ENCODE measurements at places on chromosomes 6 and 20.
A peak's percentile ranks its signal among the peaks of the same experiment; 100 is the strongest.

- no peak for DNase-seq
Observed at GRCh38 chr6:34011264-34011663, 134.6 kb downstream of the GRM4 start.

DNA sequence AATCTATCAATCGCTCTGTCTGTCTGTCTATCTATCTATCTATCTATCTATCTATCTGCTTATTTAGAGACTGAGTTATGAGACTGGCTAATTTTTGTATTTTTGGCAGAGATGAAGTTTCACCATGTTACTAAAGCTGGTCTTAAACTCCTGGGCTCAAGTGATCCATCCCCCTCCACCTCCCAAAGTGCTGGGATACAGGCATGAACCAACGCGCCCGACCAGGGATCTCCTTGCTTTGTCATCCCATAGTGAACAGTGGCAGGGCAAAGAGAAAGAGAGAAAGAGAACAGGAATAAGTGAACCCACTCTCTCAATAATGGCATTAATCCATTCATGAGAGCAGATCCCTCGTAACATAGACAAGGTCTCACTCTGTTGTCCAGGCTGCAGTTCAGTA is 66.4 kb upstream of the DSP start:
- no peak for DNase-seq

DNA sequence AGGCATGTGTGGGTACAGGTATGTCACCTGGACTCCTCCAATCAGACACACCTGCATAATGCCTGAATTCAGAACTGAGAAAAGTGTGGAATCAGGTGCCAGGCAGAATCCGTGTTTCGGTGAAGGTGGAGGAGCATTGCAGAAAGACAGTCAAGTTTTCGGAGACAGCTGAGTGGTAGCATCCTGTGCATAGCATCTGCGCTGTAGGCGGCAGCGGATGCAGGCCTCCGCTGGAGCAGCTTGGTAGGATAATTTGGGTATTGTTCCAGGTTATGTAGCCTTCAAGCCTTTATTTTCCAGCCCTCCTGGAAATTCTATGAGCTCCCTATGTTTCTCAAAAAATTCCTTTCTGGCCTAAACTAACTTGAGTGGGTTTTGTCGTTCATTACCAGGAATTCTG is 15.5 kb upstream of the ARMC2 start:
- no peak for DNase-seq

- no peak for DNase-seq
Observed at GRCh38 chr20:10565191-10565921, 108.4 kb downstream of the JAG1 start.

- no peak for DNase-seq
Observed at GRCh38 chr6:161696801-161697200, 422.9 kb upstream of the AGPAT4 start.

- no peak for DNase-seq
Observed at GRCh38 chr20:16528078-16528477, 45.2 kb downstream of the KIF16B start.

DNA sequence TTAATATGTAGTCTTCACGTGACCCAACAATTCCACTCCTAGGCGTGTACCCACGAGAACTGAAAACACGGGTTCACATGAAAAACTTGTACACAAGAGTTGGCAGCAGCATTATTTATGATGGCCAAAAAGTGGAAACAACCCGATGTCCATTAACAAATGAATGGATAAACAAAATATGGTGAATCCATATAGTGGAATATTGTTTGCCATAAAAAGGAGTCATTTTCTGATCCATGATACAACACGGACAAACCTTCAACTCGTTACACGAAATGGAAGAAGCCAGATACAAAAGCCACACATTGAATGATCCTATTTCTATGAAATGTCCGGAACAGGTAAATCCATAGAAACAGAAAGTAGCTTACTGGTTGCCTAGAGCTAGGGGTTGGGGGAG is 78.4 kb downstream of the BMP7 start:
- no peak for DNase-seq

GRCh38 chr6:13065581-13065980 is 262.8 kb downstream of the TBC1D7 start:
- DNase-seq: peak; percentile 75

DNA sequence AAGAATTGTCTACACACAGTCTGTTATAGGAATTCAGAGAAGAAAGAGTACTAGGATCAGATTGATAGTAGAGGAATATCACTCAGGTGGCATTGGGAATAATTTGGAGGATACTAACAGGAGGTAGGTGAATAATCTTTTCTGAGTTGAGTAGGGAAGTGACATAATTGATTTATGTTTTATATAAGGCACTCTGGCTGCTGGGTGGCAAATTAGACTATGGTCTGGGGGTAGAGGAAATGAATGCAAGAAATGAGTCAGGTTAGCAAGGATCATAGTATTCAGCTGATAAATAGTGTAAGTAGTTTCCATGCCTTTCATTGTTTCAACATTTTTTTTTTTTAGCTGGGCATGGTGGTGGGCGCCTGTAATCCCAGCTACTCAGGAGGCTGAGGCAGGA is 113.3 kb downstream of the CDKAL1 start:
- no peak for DNase-seq

DNA sequence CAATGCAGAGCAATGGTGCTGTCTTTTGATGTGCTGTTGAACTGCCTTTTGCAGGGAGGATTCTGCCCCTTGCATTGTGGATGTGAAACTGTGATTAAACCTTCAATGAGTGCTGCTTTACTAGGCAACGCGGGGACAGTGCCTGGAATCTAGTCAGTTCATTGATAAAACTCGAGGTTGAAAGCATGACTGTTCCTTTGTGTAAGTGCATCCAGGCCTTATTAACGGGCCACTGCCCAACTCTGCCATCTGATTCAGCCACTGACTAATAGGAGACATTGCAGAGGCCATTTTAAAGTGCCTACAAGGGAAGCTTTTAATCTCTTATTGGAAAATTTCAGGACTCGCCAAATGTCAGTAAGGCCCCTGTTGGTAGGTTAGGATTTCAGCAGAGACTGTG is 49.3 kb downstream of the SLC35F1 start:
- DNase-seq: no peak

- DNase-seq: no peak
Observed at GRCh38 chr6:15841937-15842726, 179.3 kb upstream of the DTNBP1 start.

DNA sequence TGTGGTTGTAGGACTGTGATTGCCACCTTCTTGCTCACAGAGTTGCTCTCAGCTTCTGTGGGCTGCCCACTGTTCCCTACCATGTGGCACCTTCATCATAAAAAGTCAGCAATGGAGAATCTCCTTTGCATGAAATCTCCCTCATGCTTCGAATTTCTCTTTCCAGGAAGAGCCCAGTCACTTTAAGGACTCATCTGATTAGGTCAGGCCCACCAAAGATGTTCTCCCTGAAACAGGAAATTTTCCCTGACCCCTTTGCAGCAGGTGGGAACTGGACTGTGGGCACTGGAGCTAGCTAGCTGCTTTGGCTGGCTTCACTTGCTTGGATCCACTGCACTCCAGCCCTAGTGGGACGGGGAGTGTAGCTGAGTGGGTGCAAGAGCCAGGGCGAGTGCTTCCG is 47.7 kb upstream of the FAM184A start:
- no peak for DNase-seq

- no peak for DNase-seq
Observed at GRCh38 chr6:143128681-143129015, 68.0 kb downstream of the AIG1 start.

DNA sequence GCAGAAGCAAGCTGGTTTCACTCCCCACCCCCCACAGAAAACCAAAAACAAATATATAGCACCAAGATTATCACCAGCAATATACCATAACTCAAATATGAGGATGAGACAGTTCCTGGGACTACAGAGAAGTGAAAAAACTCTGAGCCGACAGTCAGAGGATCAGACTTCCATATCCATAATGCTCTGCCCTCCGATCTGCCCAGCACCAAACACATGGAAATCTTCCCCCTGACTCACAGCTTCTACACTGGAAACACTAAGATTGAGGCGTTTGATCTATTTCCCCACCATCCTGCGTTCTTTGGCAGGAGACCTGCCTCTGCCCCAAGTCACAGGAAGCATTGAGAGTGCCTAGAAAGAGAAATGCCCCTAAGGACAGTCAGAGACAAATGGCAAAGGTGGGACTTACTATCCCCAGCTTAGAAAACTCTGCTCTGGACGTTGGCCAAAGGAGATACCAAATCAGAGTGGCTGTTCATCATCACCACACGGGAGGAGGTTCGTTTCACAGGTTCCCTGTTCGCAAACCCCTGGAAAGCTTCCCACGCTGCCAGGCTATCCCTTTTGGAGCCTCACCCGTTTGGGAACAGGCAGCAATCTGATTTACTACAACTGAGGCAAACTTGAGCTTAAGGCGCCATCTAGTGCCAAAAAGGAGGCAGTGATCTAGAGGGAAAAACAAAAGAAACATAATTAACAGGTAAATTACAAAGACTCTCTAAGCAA is 48.7 kb upstream of the SRSF6 start:
- peak; percentile 16 for DNase-seq

DNA sequence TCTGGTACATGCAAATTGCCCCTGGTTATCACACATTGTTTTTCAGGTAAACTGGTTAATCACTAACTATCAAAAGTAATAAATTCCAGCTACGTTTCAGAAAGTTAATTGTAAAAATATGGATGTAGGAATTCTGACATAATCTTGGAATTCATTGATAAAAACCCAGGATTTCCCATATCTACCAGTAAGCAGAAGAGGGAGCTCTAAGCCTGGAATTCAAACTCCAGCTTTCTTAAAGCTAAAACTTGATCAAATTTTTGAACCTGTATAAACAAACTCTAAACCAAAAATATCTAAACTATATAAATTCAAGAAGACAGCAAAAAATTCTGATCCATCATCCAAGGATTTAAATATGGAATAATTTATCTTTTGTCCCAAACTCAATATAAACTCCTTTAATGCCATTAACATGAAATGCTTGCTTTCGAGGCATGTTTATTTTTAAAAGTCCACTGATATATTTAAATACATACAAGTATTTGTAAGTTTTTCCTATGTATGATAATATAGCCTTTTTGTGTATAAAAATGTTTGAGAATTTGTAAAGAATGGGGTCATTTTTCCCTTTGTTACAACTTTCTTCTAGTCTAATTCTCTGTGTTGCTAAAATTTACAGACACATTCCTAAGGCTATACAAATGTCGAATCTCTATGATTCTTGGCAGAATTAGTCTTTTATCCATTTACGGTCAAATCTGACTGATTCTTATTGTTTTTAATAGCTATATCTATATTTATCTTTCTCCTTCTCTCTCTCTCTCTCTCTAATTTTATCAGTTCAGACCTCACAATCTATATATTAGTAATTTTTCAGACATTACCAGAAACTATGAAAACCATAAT is 91.4 kb upstream of the RNF217 start:
- no peak for DNase-seq

DNA sequence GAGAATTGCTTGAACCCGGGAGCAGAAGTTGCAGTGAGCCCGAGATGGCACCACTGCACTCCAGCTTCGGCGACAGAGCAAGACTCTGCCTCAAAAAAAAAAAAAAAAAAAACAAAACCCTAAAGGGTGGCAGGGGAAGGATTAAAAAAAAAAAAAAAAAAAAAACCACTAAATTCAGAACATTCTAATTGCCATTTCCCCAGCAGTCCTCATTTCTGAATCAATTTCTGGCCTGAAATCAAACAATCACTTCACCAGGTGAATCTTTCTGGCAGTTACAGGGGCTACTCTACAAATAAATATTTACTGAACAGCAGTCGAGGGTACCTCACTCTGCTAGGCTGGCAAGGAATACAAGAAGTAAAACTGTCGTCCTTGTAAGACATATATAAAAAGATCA is 1.2 kb downstream of the UQCC1 start:
- no peak for DNase-seq

DNA sequence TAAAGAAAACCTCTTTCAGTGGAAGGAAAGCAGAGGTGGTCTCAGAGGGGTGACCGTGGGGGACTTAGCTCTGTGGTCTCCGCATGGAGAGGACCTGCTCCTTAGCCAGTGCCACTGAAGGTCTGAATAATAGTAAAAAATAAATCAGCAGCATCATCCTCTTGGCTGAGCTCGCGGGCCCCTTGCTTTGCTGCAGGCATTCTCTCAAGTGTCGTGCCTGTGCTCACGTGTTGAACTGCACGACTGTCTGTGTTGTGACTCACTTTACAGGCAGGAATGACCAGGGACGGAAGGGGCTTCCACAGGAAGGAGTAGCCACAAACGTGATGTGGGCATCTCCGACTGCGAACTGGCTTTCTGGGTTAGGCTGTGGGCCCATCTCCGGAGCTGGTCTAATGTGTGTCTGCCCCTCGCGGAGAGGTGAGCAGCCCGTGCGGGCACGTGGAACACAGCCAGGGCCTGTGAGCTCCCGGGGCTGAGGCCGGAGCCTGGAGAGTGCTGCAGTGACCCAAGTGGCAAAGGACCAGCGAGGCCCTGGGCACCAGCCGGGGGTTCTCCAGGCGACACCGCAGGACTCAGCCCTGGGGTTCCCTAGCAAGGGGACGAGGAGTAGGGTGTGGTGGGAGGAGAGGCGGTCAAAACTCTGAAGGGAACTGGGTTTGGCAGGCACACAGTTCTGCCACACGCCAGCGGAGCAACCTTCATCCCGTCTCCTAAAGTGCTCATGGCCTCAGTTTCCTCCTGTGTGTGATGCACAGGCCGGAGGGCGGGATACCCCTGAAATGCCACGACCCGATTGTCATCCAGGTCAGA is 89.2 kb downstream of the RAMACL start:
- DNase-seq: no peak

DNA sequence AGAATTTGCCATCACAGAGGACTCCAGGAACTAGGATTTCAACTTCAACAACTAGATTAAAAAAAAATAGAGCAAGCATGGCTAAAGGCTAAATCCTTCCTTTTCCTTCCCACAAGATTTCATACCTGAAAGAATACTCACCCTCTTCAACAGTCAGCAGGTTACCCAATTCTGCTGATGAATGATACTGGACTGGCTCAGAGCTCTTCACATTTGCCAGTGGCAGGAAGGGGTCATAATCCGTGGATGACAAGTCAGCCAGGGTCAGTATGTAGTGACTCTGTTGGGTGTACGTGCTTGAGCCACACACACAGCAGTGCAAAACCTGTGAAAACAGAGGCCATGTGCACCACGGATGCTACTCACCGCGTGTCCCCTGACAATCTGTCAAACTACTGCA is 152.9 kb downstream of the INSM1 start:
- DNase-seq: no peak

DNA sequence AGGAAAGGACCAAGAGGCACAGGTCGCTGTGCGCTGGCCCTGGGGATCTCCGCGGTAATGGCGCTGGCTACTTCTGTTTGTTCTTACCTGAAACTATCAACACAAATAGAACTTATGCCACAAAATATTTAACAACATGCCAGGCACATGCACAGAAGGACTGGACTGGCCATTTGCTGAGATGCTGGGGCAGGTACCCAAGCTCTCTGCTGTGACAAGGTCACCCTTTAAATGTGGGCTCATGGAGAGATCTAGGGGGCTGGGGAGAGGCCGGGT is 28.0 kb upstream of the PXDC1 start:
- DNase-seq: no peak

- no peak for DNase-seq
Observed at GRCh38 chr20:33657704-33658095, 4.4 kb upstream of the C20orf144 start.

DNA sequence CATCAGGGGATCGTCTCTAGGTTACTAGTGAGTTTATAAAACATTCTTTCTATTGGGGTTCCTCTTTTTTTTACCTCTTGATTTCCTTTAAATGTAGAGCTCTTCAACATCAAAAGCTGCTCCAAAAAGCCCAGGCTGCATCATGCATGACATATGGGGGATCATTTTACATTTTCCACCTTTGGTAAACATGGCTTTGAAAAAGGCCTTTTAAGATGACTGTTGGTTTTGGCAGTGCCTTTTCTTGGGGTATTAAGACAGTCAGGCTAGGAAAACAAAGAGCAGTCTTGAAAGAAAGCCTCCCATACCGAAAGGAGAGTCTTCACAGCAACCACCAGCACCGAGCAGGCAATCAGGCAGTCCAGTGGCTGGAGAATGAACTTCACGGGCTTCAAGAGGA is 73.2 kb downstream of the NPEPL1 start:
- no peak for DNase-seq

All from NCI-H1048 (cell line).